Mucosa of gallbladder (tissue), 1 donor: ENCODE measurements at places on chromosomes 5 and 9. TPM values are rescaled to one million over a fixed set of nuclear protein-coding genes. Genes with fewer than 3 reads are reported as not detected.
A peak's percentile ranks its signal among the peaks of the same experiment; 100 is the strongest.

- no peak for DNase-seq
Measured at GRCh38 chr5:178740181-178740557, 9.7 kb upstream of the ZNF354A start.

DNA sequence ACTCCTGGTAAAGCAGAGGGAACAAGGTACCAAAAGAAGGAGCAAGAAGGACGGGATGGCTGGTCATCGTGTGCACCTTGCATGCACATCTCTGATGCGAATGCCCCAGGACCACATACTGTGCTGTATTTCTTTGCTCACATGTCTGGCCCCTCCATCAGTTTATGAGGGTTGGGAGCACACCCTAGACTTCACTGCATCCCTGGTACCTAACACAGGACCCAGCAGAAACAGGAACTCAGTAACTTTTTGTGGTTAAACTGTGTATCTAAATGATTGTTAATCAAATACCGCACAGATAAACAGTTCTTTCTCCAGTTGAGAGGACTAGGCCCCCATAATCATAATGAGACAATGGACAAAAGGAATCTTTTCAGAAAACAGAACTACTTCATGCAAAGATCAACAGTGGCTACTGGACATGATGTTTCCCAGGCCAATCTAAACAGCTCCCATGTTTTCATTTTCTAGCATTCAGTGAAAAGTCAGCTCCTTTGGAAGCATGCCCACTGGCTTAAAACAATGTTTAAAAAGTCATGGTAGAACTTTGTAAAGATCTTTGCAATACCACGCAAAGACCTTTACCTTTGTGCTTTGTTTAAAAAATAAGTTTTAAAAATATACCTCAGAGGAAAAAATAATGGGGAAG lies 55.5 kb upstream of the IFNK start:
- DNase-seq: no peak

- no peak for DNase-seq
Measured at GRCh38 chr5:50699737-50700136, 33.3 kb downstream of the PARP8 start.

GRCh38 chr5:39447968-39448367 lies 23.2 kb upstream of the DAB2 start:
- peak; percentile 48 for DNase-seq

The PLEKHG4B gene
- total RNA-seq: 0.09 TPM

The RLN2 gene
- not detected for total RNA-seq

GRCh38 chr9:104740621-104741020 lies 6.9 kb upstream of the NIPSNAP3A start:
- no peak for DNase-seq

GRCh38 chr9:124602204-124602603 lies 95.0 kb upstream of the NR5A1 start:
- no peak for DNase-seq

The PCDHGA10 gene
- 6.2 TPM for total RNA-seq

DNA sequence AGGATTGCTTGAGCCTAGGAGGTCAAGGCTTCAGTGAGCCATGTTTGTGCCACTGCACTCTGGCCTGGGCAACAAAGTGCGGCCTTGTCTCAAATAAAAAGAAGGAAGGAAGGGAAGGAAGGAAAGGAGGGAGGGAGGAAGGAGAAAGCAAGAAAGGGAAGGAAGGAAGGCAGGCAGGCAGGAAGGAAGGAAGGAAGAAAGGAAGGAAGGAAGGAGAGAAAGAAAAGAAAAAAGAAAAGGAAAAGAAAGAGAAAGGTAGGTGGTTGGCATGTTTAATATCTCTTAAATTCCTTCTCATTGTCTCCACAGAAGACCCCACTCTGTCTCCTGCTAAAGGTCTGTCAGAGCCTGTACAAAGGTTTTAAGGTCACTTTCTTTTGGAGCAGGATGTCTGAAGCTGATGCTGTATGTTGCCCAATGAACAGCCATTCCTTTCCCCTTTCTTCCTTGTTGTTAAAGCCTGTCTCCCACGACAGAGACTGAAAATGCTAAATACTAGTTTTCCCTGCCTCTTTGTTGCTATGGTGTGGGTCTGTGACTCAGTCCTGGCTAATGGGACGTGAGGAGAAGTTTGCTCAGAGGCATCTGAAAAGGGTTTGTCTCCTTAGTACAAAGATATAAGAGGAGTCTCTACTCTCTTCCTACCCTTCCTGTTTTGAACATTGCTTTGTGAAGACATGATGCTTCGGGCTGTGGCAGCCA lies 213.3 kb downstream of the PCSK1 start:
- DNase-seq: no peak
